ENCODE measurements at places on chromosomes 5 and 9.

GRCh38 chr5:10265245-10266109, 15.4 kb downstream of the CCT5 start:
- DNase-seq = no peak

DNA sequence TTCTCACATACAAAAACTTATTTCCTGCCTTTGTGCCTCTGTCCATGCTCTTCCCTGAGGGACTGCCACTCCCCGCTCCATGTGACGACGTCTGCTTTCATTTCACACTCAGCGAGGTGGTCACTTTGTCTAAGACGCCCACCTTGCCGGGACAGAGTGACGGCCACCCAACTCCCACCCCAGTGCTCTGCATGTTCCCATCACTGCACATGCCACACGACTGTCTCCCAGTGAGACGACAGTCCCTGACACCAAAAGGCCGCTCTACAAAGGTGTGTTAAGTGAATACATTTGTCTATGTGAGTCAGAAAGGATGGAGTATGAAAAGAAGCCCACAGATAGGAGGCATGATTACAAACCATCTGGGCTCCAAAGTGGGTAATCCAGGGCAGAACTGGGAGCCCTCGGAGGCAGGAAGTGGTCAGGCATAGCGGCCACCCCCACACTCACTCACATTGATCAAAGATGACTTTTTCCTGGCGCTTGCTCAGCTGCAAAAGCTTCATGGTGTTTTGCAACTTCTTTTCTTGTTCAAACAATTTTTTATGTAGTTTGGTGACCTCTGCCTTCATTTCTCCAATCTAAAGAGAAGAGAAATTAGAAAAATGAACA, 185.8 kb downstream of the CDK5RAP2 start:
- DNase-seq = peak; percentile 48

DNA sequence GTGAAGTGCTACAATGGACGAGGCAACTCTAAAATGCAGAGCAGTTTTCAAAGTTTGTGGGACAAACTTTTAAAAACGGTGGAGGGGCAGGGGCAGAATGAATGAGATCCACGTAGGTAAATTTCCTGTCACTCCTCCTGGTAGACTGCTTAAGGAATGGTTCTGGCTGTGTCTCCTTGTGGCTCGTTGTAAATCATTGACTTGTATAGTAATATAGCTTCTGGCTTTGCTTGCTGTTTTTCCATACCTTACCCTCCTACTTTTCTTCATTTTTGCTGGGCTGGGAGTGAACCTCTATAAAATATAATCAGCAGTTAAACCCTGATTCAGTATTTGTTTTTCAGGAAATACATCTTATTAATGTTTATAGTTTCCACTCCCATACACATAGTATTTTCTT, 235.7 kb downstream of the TUSC1 start:
- DNase-seq = no peak

DNA sequence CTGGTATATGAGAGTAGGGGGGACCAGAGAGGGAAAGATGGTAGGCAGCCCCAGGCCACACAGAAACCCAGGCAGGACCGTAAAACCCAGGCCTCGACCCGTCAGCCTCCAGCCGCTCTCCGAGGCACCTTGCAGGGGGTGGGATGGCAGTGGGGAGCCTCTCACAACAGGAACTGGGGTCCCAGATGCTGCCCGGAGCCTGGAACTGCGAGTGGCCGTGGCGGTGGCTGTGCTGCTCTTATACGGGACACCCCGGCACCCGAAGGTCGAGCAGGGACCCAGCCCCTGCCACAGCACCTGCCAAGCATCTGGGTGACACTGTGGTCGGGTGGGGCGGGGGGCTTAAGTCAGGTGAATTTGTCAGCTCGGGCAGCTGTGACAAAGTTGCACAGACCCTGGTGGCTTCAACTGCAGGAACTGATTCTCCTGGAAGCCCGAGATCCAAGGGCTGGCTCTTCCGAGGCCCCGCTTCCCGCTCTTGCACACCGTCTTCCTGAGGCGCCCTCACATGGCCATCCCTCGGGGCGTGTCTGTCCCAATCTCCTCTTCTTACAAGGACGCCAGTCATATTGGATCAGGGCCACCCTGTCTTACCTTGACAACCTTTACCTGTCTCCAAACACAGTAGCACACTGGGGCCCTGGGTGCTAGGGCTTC, 47.6 kb upstream of the EGFL7 start:
- DNase-seq = no peak

All from stimulated activated CD8-positive, alpha-beta memory T cell treated with anti-CD3 and anti-CD28 coated beads, Interleukin-2, amount 100 ng/mL, for 48 hours (primary cell).